ENCODE measurements at places on chromosomes 1 and 21.
A peak's percentile ranks its signal among the peaks of the same experiment; 100 is the strongest.

DNA sequence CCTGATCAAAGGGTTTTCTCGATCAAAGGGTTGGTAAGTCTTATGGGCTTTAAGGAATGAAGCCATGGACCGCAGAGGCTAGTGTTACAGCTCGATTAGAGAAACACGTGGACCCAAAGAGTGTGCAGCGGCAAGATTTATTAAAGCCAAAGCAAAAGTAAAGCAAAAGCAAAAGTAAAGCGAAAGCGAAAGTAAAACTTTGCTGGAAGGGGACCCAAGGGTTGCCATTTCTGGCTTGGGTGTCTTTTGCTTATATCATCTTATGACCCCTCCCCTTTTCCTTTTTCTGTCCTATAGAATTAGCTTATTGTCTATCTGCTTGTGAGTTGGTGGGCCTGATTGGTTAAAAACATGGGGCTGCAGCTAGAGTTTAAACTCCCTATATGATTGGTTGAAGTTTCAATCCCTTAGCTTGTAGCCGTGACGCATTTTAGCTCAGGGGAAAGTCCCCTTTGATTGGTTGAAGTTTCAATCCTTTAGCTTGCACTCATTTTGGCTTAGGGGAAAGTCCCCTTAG, 957.0 kb downstream of the AMY1C start:
- no peak for DNase-seq

GRCh38 chr1:47926461-47926999, 70.7 kb downstream of the TRABD2B start:
- DNase-seq = no peak

DNA sequence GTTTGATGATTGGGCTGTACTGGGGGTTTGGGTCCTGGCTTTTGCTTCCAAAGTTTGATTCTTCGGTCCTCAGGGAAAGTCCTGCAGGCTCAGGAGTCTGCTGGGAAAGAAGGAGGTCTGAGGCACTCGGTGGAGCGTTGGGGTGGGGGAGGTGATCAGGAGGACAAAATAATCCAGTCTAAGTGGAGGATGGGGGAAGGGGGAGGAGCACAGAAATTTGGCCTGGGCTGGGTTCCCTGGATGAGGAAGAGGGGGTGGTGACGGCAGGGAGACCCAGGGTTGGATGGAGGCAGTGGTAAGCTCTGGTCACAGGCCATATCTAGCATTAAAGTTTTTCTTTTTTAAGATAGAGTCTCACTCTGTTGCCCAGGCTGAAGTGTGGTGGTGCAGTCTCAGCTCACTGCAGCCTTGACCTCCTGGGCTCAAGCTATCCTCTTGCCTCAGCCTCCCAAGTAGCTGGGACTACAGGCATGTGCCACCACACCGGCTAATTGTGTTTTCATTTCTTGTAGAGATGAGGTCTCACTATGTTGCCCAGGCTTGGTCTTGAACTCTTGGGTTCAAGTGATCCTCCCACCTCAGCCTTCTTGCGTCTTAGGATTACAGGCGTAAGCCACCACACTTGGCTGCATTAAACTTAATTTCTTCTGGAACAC, 6.8 kb downstream of the SH2D2A start:
- no peak for DNase-seq

DNA sequence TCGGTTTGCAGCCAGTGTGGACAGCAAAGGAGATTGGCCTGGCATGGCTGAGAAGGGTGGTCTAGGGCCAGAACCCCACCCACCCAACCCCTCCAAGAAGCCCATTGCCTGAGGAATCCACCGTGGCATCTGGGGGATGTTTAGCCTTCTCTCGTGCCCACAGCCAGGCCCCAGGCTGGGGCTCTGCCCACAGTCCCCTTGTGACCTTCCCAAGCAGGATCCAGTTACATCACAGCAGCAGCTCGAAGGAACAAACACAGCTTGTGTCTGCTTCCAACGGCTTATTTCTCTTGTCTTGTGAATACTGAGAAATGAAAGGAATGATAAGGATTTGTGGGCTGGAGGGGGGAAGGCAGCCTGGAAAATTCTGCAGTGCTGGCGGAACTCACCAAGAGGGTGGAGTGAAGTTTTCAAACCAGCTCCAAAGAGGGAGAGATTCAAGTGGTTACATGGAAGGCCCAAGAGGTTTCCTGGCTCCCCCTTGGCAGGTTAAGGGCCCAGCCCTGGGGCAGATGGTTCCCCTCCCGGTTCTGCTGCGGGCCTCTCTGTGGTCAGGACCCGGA, 61.6 kb downstream of the DHRS3 start:
- no peak for DNase-seq

DNA sequence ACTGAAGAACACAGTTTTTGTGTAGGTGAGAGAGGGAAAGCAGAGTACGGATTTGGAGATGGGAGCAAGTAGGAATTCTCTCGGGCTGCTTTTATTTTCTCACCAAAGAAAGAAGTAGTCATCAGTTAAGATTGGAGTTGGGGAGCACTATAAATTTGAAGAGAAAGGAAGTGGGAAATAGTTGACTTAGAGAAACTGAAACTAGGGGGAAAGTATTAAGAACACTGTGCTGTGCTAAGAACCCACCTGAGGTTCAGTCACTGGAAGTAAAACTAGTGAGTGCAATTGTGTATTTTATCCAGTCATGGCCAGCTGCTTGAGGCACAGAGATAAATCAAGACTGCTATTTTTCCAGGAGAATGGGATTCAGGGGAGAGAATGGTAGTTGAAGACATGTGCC, 37.4 kb downstream of the CLCC1 start:
- no peak for DNase-seq

DNA sequence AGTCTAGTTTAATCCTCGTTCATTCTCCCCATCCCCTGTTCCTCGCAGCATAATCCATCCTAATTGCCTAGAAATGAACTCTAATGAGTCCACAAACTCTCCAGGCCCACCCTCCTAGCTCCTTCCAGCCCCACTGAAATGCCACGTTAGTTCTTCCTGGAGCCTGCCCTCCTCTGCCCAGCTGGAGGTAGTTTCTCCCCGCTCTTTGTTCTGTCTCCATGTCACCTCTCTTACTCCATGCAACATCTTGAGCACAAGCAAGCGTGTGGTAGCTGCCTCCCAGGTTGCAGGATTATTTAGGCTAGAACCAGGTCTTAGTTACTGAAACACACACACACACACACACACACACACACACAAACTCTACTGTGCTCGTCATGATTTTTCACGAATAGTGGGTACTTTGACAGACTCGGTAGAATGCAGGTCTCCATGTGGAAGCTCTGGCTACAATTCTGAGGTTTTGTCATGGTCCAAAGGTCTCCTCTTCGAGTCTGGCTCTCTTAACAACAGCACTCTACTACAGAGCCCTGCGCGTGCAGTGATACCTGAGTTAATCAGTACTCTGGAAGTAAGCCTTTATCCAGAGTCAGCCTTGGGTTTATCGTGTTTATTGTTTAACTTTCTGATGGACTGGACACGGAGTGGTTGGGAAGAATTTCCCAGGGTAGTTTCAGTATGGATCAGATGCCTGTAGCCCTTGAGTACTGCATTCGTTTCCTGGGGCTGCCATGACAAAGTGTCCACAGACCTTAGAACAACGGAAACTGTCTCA, 27.5 kb downstream of the HUNK start:
- DNase-seq = no peak

DNA sequence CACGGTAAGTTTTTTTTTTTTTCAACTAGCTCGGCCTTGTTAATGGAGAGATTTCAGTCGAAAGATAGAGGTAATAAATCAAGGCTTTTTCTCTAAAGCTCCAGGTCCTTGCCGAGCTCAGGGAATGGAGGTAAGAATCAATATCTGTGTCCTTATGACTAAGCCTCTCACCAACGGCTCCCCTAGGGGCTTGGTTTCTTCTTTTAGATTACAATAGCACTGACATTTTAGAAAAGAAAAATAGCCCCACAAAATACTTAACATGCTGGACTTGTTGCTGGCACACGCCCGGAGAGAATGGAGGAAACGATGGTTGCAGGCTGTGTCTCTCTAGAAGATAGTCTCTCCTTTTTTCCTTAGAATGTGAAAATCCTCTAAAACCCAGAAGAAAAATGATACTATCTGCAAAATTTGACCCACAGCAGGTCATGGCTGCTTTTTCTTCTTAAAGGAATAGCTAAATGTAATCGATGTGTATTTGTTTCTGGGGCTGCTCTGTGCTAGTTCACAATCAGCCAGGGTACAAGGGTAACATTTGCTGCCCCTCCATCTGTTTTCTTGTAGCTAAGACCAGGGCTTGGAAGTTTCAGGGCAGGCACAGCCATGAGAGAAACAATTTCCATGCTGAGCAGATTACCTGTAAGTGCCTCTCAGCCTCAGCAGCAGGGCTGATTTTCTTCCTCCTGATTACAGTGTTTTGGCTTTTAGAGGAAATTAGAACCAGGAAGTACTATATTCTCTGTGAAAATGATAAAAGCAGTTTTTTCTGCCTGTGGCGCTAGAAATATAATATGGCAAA, 86.2 kb upstream of the GNG12 start:
- no peak for DNase-seq

GRCh38 chr1:53394306-53394705, 64.9 kb upstream of the DMRTB1 start:
- DNase-seq = no peak

- no peak for DNase-seq
These were observed 150.8 kb upstream of the SGIP1 start for GRCh38 chr1:66383168-66383567.

GRCh38 chr1:165117482-165117881, 239.0 kb downstream of the LMX1A start:
- no peak for DNase-seq

GRCh38 chr1:168636642-168637111, 60.3 kb downstream of the XCL1 start:
- no peak for DNase-seq

DNA sequence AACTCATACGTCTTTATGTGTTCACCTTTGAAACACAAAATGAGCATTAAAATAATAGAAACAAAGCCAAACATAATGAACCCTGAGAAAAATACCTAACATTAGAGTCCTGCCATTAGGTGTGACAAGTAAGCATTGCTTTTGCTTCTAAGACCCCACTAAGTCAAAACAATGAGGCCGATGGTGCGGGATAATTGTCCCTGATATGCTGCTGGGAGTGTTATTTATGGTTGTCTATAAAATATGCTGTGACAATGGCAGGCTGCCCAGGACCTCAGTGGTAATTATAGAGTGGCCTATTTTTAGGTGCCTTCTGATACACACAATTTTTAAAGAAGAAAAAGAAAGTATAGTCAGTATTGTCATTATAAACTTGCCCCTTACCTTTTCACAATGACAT, 1423.1 kb downstream of the AMY1C start:
- no peak for DNase-seq

DNA sequence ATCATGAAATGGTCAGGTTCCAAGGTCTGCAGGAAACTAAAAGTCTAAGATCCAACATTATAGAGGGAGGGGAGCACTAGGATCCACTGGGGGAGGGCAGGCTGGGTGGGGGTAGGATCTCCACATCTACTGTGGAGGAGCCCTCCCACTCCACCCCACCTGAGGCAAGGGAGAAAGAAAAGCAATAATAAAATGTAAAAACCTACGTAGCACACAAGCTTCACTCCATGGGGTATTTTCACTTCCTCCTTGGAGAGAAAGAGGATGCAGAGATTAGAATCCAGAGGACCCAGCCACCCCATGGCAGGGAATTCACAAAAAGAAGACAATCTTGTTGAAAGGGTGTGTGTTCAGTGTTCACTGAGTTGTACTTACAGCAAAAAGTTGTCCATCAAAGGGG, 14.4 kb downstream of the SPOCD1 start:
- no peak for DNase-seq

GRCh38 chr21:26732432-26733221, 112.6 kb downstream of the ADAMTS1 start:
- peak; percentile 2 for DNase-seq

DNA sequence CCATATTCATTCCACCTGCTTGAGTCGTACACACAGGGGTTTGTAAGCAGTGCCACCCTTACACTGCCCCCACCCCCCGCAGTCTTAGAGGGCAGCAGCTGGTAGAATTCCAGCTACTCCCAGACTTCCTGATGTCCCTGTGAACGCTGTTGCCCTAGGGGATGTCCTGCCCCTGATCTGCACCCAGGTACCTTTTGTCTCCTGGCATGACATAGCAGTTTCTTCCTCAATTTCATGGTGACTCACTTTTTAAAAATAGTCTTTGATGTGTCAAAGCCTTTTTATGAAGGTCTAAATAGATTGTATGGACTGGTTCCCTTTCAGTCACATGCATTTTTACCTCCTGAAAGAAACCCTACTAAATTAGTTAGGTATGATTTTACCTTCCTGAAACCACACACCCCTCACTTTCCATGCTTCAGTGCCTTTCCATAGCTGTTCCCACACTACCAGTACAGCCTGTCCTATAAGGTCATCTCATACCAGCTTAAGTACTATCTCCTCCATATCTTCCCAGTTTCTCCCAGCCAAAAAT, 76.4 kb downstream of the ST3GAL3 start:
- DNase-seq = no peak

GRCh38 chr1:12678350-12678749, 34.5 kb downstream of the AADACL4 start:
- no peak for DNase-seq

- DNase-seq = no peak
These were observed 71.7 kb upstream of the TNFSF18 start for GRCh38 chr1:173122344-173122935.

Measured in CD4-positive, alpha-beta T cell treated with Interleukin-1 beta for 1 hour (primary cell).